ENCODE measurements at places on chromosomes 2 and 18. TPM values are rescaled to one million over a fixed set of nuclear protein-coding genes. Genes with fewer than 3 reads are reported as not detected.

- no peak for DNase-seq
Measured at GRCh38 chr2:178910005-178910404, 102.8 kb upstream of the TTN start.

Gene FOXI3
- not detected for total RNA-seq

- DNase-seq: no peak
Measured at GRCh38 chr2:25835906-25836305, 42.4 kb downstream of the ASXL2 start.

DNA sequence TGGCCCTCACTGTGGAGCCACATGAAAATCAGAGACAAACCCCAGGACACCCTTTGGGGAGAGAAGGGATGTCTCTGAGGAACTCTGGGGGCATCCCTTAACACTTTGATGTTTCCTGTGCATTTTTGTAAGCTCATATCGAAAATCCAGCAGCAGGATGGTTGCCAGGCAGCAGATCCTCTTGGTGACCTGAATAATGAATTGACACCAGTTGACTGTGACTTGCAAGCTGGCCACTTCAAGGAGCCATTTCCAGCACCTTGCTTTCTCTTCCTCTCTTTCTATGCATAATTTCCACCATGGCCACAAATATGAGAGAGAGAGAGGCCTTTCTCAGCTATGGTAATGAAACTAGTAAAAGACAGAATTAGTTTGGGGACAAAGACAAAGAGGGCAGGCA, 91.7 kb downstream of the NRP2 start:
- DNase-seq: no peak

GRCh38 chr2:118374974-118375755, 286.9 kb downstream of the INSIG2 start:
- no peak for DNase-seq
